ENCODE measurements at places on chromosomes 3 and 15.
A peak's percentile ranks its signal among the peaks of the same experiment; 100 is the strongest.

DNA sequence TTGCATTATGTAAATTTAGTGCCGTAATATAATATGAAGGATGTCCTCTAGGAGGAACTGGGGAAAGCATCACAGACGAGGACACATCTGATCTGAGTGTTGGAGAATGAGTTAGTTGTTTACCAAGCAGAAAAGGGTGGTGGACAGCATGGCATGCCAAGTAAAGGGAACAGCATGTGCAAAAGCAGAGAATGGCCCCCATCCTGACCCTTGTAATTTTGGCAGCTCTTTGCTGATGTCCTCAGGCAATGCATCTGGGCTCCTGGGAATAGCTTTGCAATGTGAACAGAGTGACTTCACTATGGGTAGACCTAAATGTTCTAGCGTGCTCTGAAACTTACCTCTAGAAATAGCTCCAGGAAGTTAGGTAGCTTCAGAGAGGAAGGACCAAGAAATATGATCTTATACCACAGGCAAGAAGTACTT lies 263.3 kb downstream of the LPP start:
- DNase-seq: no peak

GRCh38 chr3:196398782-196399181 lies 33.4 kb downstream of the UBXN7 start:
- DNase-seq: no peak

DNA sequence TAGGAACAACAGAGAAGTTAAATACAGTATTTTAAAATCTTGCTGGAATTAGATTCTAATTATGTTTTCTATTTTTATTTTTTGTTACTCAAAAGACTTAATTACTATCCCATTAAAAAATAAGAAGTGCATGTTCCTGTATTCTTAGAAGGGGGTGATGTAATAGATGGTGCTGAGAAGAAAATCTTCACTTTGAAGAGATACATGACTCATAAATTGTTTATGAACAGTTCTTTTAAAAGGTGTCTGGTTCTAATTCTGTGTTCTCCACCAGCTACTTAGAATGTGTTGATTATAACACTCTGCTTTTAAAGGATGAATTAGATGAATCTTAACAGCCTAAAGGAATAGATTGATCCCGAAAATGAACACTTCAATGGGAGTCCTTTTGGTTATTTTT lies 8.2 kb downstream of the RCN2 start:
- DNase-seq: no peak

GRCh38 chr3:64799606-64800005 lies 111.8 kb upstream of the ADAMTS9 start:
- no peak for DNase-seq

- DNase-seq: no peak
Observed at GRCh38 chr3:105594219-105594618, 227.5 kb downstream of the ALCAM start.

DNA sequence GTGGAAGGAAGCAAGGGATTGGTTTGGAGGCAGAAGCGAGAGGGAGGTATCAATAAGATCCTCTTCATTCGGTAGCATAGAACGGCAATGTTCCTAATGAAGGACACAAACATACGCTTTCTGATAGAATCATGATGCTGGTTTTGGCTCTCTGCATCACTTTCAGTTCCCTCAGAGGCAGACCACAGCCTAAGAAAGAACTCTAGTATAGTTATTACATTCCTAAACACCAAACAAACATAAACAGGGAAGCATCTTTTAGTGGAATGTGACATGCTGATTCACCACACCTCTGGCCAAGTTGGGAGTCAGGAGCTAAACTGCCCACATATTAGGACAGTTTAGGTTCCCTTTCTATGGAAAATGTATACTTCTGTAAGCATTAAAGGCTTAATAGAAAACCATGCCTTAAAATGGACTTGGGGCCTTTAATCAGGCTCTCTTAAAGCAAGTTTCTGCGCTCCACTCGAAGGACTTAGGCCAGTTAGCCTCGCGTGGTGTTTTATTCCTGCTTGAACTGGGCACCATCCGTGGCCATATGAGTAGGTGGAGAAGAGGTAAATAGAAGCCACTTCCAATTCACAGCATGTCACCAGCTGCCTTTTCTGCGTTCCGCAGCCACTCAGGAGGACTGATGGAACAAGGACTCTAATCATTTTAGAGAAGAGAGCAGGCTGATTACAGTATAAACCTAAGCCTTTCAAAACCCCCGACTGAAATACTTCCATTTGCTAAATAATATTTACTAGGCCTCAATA lies 53.7 kb downstream of the CD47 start:
- no peak for DNase-seq

DNA sequence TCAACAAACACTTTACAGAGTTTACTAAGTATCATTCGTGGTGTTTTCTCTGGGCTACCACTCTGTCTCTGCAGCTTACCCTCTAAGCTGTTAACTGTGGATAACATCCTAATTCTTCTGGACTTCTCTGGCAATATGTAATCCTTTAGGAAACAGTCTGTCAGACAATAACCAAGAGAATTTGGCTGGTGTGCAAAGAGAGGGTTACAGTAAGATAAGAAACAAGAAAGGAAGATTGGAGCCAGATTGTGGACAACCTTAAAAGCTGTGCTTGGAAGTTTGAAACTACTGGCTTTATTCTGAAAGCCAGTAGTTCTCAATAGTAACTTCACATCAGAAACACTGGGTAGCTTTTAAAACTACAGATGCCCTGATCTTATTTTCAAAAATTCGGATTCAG lies 778 bp downstream of the ARL6 start:
- DNase-seq: no peak

DNA sequence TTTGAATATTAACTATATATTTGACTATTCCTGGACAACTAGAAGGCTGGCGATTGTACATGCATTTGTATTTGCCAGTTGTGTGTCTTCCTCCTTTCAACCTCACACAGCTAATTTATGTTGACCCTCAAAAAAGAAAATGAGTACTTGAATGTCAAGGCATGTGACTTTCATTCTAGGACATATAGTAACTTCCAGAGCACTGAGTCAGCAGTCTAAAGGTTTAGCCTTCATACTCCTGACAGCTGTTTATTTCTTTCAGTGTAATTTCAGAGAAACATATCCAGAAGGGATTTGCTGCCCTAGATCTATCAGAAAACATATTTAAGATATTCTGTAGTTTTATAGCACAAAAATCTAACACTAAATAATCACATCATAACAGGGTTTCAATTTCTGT lies 74.6 kb upstream of the GOLGA8J start:
- DNase-seq: no peak

- peak; percentile 48 for DNase-seq
Observed at GRCh38 chr3:198071602-198072287, 111.7 kb downstream of the LMLN start.

DNA sequence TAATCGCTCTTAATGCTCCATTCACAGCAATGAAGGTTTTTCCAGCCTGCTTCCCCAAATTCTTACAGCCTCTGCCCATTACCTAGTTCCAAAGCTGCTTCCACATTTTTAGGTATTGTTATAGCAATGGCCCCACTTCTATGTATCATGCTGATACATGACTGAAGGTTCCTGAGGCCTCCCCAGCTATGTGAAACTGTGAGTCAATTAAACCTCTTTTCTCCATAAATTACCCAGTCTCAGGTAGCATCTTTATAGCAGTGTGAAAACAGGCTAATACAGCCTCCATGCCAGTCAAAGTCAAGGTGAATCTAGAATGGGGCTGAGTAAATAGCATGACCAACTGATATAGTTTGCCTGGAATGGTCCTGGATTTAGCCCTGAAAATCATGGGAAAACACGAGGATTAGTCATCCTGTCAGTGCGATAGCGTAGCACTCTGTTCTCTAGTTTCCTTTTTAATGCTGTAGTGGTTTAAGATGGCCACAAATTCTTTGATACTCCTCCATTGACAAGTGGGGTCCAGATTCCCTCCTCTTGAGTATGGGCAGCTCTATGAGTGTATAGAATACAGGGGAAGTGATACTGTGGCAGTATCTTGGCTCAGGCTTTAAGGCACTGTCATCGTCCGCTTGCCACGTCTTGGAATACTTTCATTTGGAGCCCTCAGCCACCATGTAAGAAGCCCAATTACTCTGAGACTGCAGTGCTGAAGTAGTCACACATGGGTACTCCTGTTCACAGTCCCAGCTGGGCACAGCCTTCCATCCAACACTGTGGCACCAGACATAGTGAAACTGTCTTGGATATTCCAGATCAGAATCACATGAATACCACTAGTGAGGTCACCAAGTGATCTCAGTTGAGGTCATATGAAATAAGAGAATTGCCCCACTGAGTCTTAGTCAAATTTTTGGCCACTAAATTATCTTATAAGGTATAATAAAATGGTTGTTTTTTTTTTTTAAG lies 94.0 kb upstream of the PLCL2 start:
- no peak for DNase-seq

GRCh38 chr3:52877085-52877484 lies 20.3 kb downstream of the STIMATE start:
- no peak for DNase-seq

DNA sequence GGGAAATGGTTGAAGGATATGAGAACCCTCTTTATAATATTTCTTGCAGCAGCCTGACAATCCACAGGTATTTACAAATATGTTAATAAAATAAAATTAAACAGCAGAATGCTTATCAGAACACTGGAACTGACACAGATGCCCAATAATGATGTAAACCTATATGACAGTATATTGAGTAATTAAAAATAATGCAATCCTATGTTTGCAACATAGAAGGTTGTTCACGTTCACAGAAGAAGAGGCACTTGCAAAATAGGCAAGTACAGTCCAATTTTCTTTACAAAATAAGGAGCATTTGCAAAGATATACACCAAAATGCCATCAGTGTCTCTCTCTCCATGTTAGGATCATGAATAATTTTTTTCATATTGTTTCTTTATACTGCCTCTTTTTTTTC lies 397.0 kb upstream of the WNT5A start:
- no peak for DNase-seq

- no peak for DNase-seq
Observed at GRCh38 chr3:152608696-152609594, 226.0 kb upstream of the P2RY1 start.

- no peak for DNase-seq
Observed at GRCh38 chr15:75705854-75706681, 6.6 kb downstream of the CSPG4 start.

- DNase-seq: no peak
Observed at GRCh38 chr3:189516039-189516438, 115.2 kb upstream of the TP63 start.

DNA sequence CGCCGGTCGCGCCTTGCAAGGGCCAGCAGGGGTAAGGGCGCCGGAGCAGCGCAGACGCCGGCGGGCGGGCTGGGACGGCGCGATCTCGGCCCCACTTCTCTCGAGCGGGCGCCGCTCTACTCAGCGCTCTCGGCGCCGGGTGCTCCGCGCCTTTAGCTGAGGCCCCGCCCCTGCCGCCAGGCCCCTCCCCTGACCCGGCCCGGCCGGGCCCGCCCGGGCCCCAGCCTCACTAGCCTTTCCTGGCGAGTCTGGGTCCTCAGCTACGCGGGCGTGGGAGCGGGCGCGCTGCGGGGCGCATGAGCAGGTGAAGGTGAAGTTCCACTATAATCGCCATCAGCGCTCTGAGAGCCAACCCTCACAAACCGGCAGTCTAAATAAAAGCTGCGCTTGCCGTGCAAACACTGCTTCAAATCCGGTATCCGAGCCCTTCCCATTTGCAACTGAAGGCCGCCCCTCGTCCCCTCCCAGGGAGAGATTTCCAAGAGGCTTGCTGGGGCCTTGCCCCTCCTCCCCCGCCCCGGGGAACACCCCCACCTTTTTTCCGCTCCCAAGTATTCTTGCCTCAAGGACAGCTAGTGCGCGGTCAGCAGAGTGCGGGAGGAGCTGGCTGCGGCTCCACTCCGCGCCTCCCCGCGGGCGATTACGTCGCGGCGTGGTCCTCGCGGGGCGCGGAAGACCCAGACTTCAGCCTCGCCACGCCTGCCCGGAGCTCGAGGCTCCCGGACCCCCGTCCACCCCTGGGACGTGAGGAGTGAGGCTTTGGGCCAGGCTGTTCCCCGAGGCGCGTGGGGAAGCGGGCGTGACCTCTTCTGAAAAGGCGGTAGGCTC lies at the start of gene RPP25:
Gene RPP25 (minus strand): TSS at position 125 of the 828 bp plus-strand sequence. CDS start 189 bp downstream, outside the sequence.
- DNase-seq: peak; percentile 67

GRCh38 chr15:65421360-65422215 lies 1.2 kb downstream of the IGDCC4 start:
- no peak for DNase-seq

- DNase-seq: no peak
Observed at GRCh38 chr3:56796996-56797395, 4.8 kb downstream of the ARHGEF3 start.

- DNase-seq: no peak
Observed at GRCh38 chr15:48965972-48966371, 2.3 kb upstream of the SHC4 start.

DNA sequence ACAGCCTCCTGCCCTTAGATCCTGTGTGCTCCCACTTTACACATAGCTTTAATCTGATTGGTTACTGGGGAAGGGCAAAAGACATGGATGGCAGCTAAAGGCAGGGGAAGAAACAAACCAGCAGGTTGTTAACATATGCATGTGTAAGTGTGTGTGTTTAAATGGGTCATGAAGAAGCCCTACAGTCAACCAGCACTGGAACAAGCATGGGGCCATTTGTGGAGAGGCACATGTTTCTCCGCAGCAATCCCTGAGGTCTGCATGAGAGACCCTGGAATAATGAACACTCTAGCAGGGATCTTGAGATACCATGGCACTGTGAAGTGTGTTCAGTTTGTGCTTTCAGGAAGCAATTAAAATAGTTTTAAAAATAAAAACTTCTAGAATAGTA lies 6.0 kb downstream of the KLF13 start:
- no peak for DNase-seq

DNA sequence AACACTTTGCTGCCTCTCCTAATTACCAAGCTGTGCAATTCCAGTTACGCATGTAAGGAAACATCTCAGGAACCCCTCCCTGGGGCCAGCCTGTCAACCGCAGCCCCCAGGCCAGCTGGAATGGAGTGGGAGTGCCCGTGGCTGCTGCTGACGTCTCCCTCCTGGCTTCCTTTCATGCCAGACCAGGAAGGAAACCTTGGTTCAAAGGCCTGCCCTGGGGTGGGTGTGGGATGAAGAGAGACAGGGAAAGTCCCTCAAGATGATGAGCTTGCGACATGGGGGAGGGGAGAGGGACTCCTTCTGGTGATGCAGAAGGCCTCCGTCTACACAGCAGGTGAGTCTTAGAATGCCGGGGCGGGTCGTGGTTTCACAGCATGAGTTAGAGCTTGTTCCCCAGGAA lies 11.4 kb upstream of the CYP11A1 start:
- peak; percentile 8 for DNase-seq

DNA sequence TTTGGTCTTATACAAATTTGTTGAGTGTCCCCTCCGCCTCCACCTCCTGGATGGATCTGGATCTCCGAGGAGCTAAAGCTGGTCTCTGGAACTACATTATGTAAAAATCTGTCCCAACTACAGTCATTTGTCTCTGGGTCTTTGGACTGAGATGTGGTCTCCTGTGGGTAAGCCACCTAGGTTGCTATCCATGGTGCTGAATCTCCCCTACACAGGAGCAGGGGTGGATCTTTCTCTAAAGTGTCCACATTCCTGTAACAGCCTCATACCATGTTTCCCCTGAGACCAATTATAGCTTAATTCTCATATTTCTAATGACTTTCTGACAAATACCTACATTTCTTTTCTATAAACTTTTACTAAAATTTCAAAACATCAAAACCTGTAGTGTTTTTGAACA lies 625.8 kb downstream of the TAFA4 start:
- no peak for DNase-seq

Measured in activated T-helper 2 cell treated with anti-CD3 and anti-CD28 coated beads, Interferon-gamma antibody, Interleukin-2, Interleukin-4, amounts not matched to agents 10 μg/mL and 5 μg/mL and 100 μg/mL, durations not matched to agents 14 hours and 24 hours and 36 hours (primary cell).